ENCODE measurements at places on chromosomes 1 and 21. TPM values are rescaled to one million over a fixed set of nuclear protein-coding genes. Genes with fewer than 3 reads are reported as not detected.

The AIRE gene
- total RNA-seq = not detected

The KCNE2 gene
- total RNA-seq = not detected

The ITLN2 gene
- total RNA-seq = not detected

The CYP4A22 gene
- total RNA-seq = not detected

All from airway epithelial cell (primary cell).